NCI-H1092 (cell line): ENCODE measurements at places on chromosomes 7 and 10.

DNA sequence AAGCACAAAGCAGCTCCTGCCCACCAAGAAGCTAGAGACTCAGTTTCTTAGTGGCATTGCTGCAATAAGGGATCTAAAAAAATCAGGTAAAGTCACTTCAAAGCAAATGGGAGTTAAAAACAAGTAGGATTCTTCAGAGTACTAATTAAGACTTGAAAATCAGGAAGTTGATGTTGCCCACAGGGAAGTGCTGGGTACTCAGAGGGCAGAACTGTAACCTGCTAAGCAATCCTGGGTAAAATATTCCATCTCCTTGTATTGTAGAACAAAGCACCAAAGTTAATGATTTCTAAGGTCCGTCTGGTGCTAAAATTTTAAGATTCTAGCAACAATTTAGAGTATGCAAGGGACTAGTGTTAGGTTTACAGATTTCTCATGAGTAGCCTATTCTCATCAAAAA, 8.3 kb downstream of the PEX1 start:
- no peak for DNase-seq

DNA sequence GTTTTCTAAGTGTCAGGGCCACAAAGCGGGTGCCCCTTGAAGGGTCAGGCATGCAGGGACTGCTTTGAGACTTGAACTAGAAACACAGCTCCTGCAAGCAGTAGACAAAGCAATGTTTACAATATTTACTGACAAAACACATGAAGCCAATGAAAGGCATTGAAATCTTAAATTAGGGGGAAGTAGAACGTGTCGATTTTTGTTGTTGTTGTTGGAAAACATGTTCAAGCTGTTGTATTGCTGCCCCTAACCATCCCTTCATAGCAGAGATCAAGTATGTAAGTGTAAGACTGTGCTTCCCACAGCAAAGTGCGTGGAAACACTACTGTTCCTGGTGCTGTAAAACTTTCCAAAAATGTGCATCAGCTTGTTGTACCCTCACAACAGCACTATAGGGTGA, 131.6 kb upstream of the MGMT start:
- no peak for DNase-seq

DNA sequence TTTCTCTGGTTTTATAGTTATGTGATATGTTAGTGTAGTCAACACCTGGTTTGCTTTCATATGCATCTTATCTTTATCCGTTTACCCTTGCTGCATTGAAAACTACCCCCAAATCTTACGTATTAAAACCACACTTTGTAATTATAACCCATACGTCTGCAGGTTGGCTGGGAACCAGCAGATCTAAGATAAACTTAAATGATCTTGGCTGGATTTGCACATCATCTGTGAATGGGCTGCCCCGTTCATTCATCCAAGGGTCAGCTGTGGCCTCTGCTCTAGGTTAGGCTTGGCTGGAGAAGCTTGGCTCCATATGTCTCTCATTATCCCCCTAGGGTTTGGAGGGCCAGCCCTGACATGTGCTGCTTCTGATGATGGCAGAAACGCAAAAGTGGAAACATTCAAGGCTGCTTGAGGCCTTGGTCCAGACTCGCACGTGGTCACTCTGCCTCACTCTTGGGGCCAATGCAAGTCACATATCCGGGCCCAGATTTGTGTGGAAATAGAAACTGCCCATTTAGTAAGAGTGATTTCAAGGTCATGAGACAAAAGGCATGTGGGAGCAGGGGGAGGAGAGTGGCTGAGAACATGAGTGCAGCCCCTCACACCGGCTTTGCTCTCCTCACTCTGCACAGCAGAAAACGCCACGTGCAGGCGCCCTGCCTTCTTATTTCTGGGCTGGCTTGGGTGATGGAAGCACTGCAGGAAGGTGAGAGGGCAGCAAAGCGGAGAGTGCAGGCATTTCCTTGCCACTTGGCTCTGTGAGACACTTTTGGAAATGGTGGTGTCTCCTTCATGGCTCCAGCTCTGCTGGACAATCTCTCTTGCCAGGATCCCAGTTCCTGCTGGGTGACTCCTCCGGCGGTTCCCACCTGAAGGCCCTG, 553.8 kb downstream of the GLRX3 start:
- no peak for DNase-seq

GRCh38 chr10:26368463-26368862, 69.7 kb upstream of the APBB1IP start:
- DNase-seq: no peak

DNA sequence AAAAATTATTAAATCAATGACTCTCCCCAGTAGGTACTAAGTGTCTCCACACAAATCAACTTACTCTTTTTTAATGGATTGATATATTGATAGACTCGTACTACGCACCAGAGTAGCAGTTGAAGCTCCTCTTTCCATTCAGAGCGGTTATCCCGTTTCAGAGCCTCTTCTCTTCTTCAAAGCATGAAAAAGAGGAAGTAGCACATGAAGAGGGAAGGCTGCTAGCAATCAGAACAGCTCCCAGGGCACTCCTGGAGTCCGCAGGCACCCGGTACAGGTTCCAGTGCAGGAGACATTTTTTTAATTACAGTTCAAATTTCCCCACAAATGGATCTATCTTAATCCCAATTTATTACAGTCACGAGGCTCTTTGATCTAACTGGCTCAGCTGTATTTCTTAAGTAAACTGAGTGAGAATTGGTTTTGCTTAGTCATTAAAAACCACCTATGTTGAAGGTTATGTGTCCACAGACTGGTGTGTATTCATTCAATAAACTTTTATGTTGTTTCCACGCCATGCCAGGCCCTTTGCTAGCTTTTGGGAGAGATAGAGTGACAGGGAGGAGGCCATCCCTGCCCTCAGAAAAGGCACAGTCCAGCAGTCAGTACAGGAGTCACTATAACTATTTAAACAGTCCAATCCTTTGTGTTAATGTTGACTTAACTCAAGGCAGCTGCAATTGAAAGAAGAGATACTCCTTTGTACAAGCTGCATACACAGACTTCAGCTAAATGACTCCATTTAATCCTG, 32.1 kb upstream of the CALN1 start:
- DNase-seq: no peak

GRCh38 chr10:103915796-103916195, 2.2 kb downstream of the STN1 start:
- no peak for DNase-seq

DNA sequence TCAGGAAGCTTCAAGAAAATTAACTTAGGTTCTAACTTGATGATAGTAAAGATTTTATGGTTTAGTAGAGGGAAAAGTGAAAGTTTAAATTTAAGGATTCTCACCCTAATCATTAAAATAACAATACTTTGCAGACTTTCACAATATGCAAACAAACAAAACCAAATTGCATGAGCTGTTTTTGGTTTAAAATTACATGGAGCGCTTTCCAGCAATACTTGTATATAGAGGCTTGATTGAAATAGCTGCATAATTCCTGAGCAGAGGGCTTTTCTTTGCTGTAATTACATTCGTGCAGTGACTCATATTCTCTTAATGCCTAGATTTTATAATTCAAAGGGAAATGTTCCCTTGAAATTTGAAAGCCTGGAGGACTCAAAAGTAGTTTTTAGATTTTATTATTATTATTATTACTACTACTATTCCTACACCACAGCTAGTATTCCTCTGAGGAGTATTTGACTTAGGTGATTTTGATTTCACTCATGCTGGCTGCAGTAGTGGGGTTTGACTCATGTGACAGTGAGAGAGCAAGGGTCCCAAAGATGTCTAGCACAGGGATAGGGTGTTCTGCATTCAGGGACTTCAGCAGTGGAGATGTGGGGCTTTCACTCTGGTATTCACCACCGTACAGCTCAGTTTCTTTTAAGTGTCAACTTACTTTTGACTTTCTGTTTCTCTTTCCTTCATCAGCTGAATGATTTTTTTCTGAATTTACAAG, 138.1 kb downstream of the ADAM22 start:
- DNase-seq: no peak

GRCh38 chr7:923108-924041, 31.1 kb downstream of the ADAP1 start:
- DNase-seq: no peak

DNA sequence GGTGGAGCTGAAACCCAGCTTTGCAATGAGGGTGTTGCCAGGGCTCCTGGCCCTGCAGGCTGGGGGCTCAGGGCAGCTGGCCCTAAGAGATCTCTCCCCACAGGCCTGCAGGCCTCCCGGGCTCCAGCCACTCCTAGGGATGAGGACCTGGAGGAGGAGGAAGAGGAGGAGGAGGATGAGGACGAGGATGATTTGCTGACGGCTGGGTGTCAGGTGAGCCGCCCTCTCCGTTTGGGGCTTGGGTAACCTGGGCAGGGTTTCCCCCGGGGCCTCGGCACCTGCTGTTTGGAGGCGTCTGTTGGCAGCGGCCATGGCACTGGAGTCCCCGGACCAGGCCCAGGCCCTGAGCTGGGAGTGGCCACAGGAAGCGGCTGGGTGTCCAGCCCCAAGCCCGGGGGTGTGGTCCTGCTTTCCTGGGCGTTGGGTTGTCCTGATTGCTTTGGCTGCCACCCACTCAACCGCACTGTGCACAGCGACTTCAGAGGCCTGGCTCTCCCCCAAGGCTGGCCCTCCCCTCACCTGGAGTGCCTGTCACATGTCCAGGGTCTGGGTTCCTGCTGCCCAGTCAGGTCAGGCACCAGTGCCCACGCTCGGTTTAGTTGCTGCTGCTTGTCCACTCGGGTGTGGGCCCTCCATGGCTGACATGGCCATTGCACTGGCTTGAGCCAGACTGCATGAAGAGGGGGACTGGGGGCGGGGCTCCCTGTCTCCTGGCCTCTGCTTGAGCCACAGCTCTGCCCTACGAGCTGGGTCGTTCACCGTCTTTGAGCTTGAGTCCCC, 5.9 kb downstream of the ZNF316 start:
- no peak for DNase-seq

- DNase-seq: no peak
Observed at GRCh38 chr7:114405427-114405826, 9.2 kb upstream of the FOXP2 start.

DNA sequence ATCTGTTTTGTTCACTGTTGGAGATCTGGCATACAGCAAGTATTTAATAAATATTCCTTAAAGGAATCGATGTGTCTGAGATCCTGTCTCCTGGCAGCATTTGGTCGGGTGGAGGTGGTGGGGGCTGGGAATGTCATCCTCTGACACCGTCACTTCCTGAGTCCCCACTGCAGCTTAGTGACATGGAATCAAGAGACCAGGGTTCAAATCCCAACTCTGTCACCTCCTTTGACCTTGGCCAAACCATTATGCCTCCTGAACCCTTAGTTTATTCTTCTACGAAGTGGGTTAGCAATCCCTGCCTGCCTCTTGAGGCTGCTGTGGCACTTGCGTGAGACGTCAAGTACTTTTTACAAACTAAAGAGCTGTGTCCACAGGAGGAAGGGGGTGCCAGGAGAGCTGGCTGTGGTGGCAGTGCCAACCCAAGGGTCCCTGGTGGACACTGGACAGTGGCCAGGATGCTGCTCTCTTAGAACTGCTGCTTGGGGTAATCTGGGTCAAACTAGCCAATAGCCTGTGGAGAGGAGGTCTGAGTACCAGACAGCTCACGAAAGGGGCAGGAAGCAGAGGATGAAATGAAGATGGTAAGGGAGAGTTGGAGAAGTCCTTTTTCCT, 8.0 kb upstream of the ZMIZ1 start:
- DNase-seq: no peak

DNA sequence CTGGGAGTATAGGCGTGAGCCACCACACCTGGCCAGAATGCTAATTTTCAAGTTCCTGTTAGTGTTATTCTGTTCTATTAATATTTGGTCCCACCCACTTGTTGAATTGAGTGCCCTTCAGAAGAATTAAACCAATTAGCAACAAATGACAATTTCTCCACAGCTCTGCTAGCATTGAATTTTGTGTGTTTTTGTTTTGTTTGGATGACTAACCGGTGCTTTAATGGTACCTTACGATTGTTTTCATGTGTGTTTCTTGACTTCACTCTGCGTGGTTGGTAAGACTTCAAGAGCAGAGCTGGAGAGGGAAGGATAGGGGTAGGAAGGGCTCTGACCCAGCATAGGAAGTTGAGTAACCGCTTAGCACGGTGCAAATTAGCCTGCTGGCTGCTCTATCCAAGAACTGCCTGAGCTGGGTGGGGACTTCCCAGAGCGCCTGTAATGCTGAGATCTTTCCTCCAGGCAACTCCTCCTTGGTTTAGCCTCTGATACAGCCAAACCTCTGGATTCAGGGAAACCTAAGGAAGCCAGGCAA, 4.6 kb downstream of the ARPC1B start:
- DNase-seq: no peak
